Activated T-helper 1 cell treated with Interleukin-2 at 50 U/mL for 16 hours (primary cell): ENCODE measurements at places on chromosomes 3 and 15.

- DNase-seq, result no peak
These were observed 20.1 kb upstream of the RASA2 start for GRCh38 chr3:141466633-141467169.

- no peak for DNase-seq
These were observed 144.3 kb downstream of the KBTBD8 start for GRCh38 chr3:67142432-67142831.

- DNase-seq, result peak; percentile 31
These were observed 682 bp downstream of the CLDND1 start for GRCh38 chr3:98521897-98522543.

DNA sequence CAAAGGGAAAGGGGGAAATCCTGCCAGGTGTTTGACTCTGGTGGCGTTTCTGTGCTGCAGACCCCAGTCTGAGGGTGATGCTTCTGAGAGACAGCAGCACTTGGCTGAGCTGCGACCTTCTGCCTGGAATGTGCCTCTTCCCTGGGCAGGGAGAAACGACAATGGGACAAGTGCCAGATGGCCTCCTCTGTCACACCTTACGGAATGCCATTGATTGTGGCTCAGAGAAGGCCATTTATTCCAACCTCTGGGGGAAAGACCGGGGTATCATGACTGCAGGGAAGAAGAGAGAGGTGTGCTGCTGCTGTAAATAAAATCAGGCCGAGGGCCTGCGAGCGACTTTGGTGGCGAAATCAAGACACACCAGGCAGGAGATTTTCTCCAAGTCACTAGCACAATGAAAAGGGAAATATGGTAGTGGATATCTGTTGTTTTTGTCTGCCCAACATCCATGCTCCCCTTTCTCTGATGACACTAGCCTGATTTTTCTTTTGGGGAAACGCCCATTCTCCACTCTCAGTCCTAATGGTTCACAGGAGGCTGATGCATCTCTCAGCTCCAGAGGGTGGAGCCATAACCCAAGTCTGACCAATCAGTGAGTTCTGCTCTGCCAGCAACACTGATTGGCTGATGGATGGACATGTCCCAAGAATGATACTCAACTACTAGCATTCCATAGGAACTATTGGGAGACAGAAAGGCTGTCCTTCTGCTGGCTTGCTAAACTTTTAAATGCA lies 336.1 kb downstream of the FOXP1 start:
- DNase-seq, result no peak

- no peak for DNase-seq
These were observed 560.8 kb downstream of the OCA2 start for GRCh38 chr15:27538325-27538724.

DNA sequence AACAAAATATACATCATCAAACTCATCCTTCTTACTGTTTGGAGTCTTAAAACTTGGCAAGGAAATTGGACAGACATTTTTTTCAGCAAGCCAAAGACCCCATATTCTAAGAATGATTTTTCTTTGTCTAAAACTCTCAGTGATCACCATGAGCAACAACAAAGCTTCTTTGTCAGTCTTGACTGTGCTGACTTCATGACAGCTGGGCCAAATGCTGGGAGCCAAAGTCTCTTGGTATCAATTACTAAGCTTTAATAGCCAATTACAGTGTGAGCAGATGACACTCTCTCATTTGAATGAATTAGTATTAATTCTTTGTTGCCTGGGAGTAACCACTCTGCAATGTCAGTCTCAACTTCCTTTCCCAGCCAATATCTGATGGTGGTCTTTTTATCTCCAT lies 48.1 kb upstream of the GK5 start:
- DNase-seq, result no peak

- DNase-seq, result no peak
These were observed 263.5 kb upstream of the NR2F2 start for GRCh38 chr15:96066852-96067495.

- DNase-seq, result no peak
These were observed 647.2 kb upstream of the BCHE start for GRCh38 chr3:166484470-166484869.

GRCh38 chr3:126345641-126346460 lies 11.4 kb downstream of the KLF15 start:
- no peak for DNase-seq

- no peak for DNase-seq
These were observed 304.5 kb downstream of the RBMS3 start for GRCh38 chr3:29585368-29585767.
